NCI-H226 (cell line): ENCODE measurements at places on chromosomes 2 and 18.
A peak's percentile ranks its signal among the peaks of the same experiment; 100 is the strongest.

- DNase-seq = no peak
These were observed 275.0 kb upstream of the KYNU start for GRCh38 chr2:142602418-142602989.

DNA sequence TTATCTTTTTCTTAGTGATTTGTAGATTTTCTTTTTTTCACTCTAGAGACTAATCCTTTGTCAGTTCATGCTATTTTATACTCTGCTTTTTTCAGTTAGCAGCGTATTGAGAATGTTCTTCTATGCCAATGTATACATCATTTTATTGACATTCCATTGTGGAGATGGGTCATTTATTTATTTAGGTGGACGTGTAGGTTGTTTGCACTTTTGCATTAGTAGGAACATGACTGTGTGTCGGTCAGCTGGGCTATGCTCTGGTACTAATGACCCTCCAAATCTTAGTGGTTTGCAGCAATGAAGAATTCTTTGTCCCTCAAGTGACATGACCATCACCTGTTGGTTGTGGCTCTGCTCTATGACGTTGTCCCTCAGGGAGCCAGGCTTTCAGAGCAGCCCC is 33.6 kb downstream of the HPCAL1 start:
- DNase-seq = no peak

DNA sequence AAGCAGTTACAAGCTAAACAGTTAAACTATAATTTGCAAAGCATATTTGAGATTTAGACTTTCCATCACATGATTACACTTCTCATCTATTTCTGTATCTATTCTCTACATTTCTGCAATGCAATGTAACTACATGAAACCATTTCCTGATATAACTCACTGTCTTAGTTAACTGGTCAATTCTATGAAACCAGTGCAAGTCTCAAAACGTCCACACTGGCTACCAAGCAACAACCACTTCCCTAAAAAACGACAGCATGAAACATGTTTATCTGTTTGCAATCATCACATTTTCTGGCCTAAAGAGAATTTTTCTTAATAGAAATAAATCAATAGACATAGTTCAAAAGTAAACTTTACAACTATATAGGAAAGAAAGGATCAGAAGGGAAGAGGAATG is 17.4 kb downstream of the FECH start:
- DNase-seq = no peak

- no peak for DNase-seq
These were observed 30.5 kb downstream of the CTIF start for GRCh38 chr18:48569139-48569914.

DNA sequence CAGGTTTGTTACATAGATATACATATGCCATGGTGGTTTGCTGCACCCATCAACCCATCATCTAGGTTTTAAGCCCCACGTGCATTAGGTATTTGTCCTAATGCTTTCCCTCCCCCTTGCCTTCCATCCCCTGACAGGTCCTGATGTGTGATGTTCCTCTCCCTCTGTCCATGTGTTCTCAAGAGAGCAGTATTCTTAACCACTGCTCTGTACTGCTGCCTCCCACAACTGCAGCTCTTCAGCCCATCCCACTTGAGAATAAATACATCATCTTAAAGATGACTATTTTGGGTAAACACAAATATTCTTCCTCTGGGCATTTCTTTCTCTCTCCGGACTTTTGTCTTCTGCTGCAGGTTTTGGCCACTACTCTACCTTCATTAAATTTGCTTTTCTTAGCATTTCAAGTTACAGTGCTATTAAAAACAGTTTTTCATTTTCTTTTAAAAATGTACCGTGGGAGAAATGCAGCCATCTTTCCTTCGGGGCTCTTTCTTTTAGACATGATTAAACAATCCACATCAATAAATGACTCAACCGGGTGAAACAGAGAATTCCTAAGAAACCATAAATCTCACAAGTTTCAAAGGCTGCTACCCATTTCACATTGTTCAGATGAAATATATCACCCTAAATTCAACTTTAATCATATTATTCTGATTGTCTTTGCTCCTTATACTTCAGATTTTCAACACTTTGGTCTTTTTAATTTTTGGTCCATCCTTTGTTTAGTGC is 323.4 kb downstream of the GALNT13 start:
- DNase-seq = no peak

DNA sequence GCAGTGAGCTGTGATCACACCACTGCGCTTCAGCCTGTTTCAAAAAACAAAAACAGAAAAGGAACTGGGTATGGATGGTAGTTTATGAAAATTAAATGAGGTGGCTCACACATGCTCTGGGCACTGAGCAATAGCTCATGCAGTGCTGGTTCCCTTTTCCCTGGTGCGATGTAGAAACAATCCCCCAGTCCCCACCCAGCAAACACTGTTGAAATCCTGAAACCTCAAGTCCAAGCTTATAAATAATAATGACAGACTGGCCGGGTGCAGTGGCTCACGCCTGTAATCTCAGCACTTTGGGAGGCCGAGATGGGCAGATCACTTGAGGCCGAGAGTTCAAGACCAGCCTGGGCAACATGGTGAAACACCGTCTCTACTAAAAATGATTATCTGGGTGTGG is 55.4 kb upstream of the SMAD2 start:
- no peak for DNase-seq

- DNase-seq = no peak
These were observed 9.9 kb downstream of the OBSL1 start for GRCh38 chr2:219561179-219562048.

DNA sequence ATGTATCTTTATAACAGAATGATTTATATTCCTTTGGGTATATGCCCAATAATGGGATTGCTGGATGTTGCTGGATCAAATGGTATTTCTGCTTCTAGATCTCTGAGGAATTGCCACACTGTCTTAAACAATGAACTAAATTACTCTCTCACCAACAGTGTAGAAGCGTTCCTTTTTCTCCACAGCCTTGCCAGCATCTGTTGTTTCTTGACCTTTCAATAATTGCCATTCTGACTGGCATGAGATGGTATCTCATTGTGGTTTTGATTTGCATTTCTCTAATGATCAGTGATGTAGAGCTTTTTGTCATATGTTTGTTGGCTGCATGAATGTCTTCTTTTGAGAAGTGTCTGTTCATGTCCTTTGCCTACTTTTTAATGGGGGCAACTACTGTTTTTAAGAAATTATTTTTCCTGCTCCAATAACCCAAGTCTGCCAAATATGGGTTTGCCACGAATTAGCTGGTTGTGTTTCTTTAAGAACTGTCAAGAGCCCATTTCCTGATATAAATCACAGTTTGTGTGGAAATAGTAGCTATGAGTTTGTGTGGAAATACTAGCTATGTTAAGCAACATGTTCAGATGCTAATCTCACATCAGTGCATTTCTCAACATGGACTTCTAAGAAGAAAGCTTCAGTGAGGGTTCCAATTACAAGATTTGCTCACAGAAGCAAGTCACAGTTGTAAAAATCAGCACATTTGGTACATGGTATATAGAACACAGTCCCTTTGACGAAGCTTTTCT is 259.4 kb downstream of the ANAPC1 start:
- DNase-seq = peak; percentile 76

- no peak for DNase-seq
These were observed 178.3 kb upstream of the LRATD1 start for GRCh38 chr2:14454202-14454601.

DNA sequence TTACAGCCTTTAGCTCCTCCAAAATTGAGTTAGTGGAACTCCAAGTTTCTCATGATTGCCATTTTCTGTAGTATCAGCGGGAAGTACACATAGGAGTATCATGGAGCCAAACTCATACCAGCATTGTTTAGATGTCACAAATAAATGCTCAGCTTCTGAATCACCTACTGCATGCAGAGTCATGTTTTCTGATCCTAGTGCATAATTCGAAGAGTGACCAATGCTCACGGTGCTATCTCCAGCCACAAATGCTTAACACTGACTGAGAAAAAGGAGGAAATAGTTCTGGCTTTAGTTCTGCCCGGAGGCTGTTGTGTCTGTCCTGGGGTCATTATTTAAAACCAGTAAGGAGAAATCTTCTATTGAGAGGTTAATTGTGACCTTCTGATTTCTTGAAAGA is 45.4 kb upstream of the LRATD1 start:
- no peak for DNase-seq
